ENCODE measurements at places on chromosomes 6 and 20.

- DNase-seq, result no peak
Observed at GRCh38 chr6:47440719-47441118, 36.9 kb upstream of the CD2AP start.

DNA sequence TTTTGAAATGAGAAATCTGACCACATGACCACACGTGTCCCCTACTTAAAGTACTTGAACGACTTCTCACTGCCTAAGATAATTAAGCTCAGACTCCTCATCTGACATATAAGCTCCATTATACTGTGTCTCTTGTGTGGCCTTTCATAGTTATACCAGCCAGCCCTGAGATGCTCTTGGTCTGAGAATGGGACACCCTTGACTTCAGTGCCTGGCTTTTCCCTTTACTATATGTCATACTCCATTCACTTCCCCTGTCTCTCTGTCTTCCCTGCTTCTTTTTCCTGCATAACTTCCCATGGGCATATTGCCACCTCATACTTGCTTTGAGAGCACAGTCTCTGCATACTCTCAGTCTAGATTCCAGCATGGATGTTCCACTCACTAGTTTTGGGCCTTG is 53.4 kb upstream of the TINAG start:
- DNase-seq, result no peak

- no peak for DNase-seq
Observed at GRCh38 chr6:107361753-107362604, 97.4 kb downstream of the PDSS2 start.

- DNase-seq, result no peak
Observed at GRCh38 chr6:150534553-150534952, 65.1 kb upstream of the PLEKHG1 start.

GRCh38 chr20:25023356-25023755 is 30.8 kb upstream of the APMAP start:
- no peak for DNase-seq

GRCh38 chr20:25389401-25389857 is 1.2 kb downstream of the ABHD12 start:
- DNase-seq, result no peak

GRCh38 chr20:13221313-13221672 is 219 bp downstream of the ISM1 start:
- peak; percentile 1 for DNase-seq

DNA sequence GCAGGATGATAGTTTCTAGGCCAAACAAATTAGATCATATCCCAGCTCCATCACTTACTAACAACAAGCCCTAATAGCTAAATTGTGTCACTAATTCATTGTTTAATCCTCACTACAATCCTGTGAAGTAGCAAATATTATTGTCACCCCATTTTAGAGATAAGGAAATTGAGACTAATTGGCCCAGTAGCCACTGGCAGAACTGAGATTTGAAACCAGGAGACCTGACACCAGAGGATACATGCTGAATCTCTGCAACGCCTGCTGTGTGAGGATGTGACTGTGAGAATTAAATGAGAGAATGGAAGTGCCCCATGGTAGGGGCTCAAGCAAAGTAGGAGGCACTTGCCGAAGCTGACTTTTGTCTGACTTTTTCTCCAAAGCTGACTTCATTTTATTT is 124.3 kb upstream of the CITED2 start:
- no peak for DNase-seq

GRCh38 chr6:49784272-49784671 is 2.8 kb downstream of the PGK2 start:
- DNase-seq, result no peak

GRCh38 chr6:14210077-14210476 is 92.5 kb downstream of the CD83 start:
- DNase-seq, result no peak

DNA sequence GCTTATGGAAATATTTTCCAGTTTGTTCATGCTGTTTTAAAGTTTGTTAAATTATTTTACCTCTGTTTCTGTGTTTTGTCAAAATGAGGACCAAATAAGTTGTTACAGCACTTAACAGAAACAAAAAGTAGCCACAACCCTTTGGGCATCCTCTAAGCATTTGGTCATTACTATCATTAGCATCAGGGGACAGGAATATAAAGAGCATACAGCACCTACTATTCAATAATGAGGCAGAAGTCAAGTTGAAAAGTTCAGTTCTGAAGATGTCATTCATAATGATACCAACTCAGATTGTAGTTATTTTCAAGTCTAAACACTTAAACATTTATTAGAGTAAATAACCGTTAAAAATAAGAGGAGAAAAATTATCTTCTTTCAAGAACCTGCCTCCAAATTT is 862.3 kb upstream of the FLRT3 start:
- DNase-seq, result no peak

DNA sequence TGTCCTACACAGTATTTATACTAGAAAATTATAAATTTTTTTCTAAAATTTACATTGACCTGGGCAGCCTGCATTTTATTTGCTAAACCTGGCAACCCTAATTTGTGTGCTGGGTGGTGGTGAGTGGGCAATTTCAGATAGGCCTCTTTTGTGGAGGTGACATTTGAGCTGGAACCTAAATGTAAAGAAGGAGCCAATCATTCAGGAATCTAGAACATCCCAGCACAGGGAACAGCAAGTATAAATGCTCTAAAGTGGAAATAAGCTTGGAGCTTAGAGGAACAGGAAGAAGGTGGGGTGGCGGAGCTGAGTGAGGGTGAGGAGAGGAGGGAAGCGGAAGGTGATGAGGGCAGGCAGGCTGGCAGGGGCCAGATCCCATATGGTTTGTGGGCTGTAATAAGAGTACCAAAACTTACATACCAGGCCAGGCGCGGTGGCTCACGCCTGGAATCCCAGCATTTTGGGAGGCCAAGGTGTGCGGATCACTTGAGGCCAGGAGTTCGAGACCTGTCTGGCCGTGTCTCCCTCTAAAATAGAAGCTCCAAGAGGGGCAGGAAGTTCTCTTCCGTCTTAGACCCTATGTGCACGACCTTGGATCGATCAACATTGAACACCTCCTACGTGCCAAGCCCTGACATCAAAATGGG is 549 bp upstream of the CSE1L start:
- DNase-seq, result no peak
